Stimulated activated CD4-positive, alpha-beta T cell treated with anti-CD3 and anti-CD28 coated beads, Interleukin-4, amount 100 ng/mL, for 24 hours (primary cell): ENCODE measurements at places on chromosomes 7 and 10.

DNA sequence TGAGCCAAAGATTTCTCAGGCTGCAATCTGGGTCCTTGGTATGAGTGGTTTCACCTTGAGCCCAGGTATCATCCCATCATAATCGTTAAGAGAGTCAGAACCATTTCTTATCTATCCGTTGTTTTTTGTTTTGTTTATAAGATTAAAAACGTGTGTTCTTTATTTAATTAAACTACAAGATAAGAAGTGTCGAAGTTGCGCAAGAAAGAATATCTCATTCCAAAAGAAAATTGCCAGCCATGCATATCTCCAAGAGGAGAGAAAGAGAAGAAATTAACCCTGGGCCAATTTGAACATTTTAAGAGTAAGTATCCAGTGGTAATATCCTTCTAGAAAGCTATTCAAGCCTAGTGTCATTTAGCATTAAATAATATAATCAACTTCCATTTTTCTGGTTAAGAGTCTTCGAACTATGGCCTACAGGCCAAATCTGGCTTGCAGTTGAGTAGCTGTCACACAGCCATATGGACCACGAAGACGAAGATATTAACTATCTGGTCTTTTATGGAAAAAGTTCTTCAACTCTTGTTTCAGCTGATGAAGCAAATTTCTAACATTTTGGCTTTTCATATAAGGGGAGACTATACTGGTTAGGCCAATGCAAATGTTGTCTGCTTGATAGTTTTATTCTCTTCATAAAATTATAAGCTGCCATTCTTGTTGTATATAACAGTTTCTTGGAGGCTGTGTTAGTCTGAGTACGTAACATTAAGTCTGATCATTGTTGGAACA lies 576.4 kb downstream of the REEP3 start:
- DNase-seq: no peak

GRCh38 chr7:101739775-101740398 lies 77.5 kb upstream of the CUX1 start:
- no peak for DNase-seq

GRCh38 chr7:15781944-15782343 lies 95.5 kb upstream of the MEOX2 start:
- no peak for DNase-seq

DNA sequence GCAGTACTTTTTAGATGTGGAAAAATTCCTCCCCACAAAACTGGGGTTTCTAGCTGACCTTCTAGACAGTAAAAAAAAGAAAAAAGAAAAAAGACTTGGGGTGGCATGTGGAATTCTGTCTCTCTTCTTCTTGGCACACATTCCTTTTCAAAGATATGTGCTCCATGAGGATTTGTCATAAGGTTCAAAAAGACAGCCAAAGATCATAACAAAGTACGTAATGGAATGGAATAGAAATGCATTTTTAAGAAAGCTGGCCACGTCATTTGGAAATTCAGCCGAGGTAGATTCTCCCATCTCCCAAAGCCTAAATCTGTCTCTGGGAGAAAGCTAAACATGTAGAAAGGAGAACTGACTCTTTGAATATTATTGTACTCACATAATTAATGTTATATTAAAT lies 381.3 kb upstream of the NFE2L3 start:
- DNase-seq: no peak

- DNase-seq: no peak
Observed at GRCh38 chr10:1187855-1188557, 131.8 kb downstream of the WDR37 start.

DNA sequence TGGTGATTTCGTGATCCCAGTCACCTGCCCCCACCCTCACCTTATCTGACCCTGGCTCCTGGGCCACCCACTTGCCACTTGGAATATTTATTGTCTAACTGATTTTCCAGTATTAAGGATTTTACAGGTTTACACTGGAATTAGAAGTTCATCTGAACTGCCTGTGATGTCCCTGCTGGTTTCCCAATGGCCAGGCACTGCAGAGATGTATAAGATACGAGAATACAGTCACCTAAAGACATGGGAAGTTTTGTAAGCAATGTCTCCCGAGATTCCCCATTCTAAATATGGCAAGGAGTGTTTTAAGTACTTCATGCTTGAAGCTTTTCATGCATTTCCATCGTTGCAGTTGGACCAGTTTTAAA lies 592.7 kb downstream of the SDK1 start:
- DNase-seq: no peak

GRCh38 chr10:17756557-17757217 lies 4.7 kb downstream of the TMEM236 start:
- DNase-seq: no peak

DNA sequence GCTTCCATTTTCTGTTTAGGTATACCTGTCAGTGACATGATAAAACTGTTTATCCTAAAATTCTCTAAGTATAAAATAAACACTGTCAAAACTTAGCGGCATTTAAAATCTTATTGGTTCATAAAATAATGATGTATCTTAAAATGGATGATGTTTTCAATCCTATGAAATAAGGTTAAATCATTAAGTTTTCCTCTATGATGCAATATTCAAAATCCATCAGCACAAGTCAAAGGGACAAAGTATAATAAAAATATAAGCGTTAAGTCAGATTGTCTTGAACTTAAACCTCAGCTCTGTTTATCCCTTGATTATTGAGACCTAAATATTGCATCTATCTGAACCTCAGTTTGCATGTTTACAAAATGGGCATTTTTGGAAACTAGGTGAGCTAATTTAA lies 46.6 kb upstream of the NCAPG2 start:
- DNase-seq: no peak

- no peak for DNase-seq
Observed at GRCh38 chr7:133545618-133546017, 292.7 kb downstream of the EXOC4 start.

- no peak for DNase-seq
Observed at GRCh38 chr10:28909875-28910274, 232.6 kb downstream of the BAMBI start.

- DNase-seq: no peak
Observed at GRCh38 chr7:99210265-99210970, 2.5 kb upstream of the KPNA7 start.

GRCh38 chr7:147400925-147401324 lies 1189.6 kb upstream of the C7orf33 start:
- DNase-seq: no peak

- no peak for DNase-seq
Observed at GRCh38 chr7:69845721-69846495, 247.6 kb downstream of the AUTS2 start.

- no peak for DNase-seq
Observed at GRCh38 chr10:23413629-23414089, 25.2 kb upstream of the OTUD1 start.

GRCh38 chr7:79287981-79288380 lies 165.5 kb downstream of the MAGI2 start:
- no peak for DNase-seq

DNA sequence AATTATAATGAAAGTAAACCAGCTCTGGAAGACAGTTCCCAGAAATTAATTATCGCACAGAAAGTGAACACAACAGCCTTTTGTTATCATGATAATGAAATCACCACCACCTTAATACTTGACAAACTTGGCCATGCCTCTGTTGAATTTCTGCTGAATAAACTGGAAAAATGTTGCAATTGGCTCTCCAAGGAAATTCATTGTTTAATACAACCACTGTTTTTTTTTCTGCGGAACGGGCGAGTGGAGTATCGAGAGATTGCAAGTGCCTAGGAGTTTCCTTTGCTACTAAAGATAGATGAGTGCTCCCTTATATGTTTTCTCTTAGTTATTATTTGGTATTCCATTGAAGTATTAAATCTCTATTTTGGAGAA lies 657.0 kb downstream of the SDK1 start:
- no peak for DNase-seq

- DNase-seq: no peak
Observed at GRCh38 chr10:70733051-70733450, 52.1 kb downstream of the TBATA start.

GRCh38 chr7:70624500-70625103 lies 507.3 kb upstream of the GALNT17 start:
- DNase-seq: no peak

- DNase-seq: no peak
Observed at GRCh38 chr10:59896191-59896590, 10.2 kb downstream of the CCDC6 start.

DNA sequence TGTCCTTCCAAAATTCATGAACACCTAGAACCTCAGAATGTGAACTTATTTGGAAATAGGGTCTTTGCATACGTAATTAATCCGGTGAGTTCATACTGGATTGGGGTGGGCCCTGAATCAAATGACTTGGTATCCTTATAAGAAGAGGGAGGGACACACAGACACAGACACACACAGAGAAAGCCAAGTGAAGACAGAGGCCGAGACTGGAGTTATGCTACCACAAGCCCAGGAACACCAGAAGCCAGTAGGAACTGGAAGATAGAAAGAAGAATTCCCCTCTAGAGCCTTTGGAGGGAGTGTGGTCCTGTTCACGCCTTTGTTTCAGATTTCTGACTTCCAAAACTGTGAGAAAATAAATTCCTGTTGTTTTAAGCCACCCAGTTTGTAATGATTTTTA lies 17.1 kb upstream of the PHF14 start:
- no peak for DNase-seq

DNA sequence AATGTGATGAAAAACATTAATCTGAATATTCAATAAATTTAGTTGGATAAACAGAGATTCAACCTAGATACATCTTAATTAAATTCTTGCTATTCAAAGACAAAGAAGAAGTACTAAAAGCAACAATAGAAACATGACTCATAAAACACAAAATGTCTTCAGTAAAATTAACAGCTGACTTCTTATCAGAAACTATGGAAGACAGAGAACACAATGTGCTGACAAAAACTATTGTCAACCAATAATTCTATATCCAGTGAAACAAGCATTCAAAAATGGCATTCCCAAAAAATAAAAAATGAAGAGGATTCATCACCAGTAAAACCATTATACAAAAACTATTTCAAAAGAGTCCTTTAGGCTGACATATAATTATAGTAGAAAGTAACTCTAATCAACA lies 400.5 kb upstream of the SORCS1 start:
- DNase-seq: no peak

DNA sequence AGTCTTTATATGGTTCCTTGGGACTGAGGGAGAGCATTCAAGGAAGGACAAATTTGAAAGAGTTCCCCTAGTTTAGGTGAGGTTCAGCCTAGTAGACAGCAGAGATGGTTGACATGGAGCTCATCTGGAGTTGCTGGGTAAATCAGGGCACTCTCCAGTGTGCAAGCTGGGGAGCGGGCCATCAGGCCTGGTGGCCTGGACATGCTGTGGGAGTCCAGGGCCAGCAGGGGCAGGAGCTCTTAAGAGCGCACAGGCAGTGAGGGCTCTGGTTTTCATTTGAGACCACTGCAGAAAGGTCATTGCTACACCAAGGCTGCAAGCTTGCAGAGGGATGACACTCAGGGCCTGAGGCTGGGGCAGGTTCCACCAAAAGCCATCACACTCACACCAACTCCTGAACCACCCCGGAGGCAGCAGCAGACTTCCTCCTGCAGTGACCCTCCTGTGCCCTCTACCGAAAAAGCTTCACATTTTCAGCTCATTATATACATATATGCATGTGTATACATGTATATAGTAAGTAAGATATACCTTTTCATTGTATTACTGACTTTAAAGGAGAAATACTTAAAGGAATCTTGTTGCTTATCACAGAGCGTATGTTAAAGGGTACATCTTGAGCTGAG lies 39.5 kb downstream of the STEAP1B start:
- no peak for DNase-seq

DNA sequence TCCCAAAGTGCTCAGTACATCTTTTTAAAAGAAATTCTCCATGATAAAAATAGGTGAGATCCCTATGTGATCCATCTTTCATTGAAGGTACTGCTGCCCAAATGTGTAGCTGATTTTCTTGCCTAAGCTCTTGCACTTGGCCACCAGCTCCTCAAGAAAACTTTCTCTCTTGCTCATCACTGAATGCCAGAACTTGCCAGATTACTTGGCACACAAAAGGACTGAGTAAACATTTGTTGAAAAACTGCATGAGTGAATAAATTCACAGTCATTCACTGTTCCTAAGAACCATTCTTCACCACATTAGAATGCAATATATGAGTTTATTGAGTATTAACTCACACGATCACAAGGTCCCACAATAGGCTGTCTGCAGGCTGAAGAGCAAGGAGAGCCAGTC lies 99.9 kb downstream of the TRIL start:
- DNase-seq: no peak

DNA sequence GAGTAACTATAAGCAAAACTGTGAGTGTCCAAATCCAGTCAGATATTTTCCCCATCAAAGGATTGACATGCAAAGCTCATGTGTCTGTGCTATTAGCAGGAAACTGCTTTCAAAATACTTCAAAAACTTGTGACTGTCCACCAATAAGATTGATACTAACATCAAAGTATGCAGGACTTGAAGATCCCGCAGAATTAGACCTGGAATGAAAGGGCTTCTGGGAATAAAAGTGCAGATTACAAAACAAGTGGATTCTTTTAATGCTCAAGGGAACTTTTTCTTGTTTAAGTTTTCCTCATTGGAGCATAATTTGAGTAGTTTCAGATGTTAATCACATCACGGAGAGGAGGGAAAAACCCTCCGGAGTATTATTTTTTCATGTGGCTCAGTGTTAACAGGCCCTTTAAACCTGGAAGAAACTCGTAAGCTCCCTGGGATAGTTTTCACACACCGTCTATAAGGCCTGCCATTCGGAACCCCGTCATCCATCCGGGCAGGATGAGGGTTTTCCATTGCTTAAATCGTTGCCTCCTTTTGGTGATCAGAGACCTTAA lies 33.9 kb upstream of the MKX start:
- no peak for DNase-seq

- peak; percentile 77 for DNase-seq
Observed at GRCh38 chr7:74289018-74289658, at the start of gene CLIP2. CLIP2 (plus strand) TSS chr7:74289407; CDS start chr7:74317547, 28,140 bp downstream.

DNA sequence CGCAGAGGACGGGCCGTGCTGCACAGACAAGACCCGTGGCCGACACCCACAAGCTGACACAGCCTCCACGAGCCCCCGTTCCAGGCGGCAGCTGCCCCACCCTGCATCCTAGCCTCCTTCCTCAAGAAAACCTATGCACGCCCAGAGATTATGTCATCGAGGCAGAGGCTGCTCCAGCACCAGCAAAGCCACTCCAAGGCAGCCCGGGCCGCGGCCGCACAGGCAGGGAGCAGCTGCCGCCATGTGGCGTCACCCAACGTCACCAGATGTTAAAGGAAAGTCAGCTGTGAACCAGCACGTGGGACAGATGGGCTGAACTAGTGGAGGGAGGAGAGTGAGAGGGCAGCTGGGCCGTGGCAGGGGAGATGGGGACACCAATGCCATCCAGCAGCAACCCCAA lies 59.8 kb downstream of the STK32C start:
- DNase-seq: no peak

- no peak for DNase-seq
Observed at GRCh38 chr10:47336387-47337134, 11.6 kb upstream of the RBP3 start.

GRCh38 chr7:72152161-72153131 lies 259.7 kb downstream of the CALN1 start:
- no peak for DNase-seq
